Smooth muscle cell of the coronary artery (primary cell): ENCODE measurements at places on chromosomes 5 and 9. TPM values are rescaled to one million over a fixed set of nuclear protein-coding genes. Genes with fewer than 3 reads are reported as not detected.

The CARD6 gene
- 8.9 and 11.7 TPM in 2 replicates for total RNA-seq

The ZBED3 gene
- total RNA-seq = under 0.01 and 0.75 TPM in 2 replicates

The CARTPT gene
- not detected in 2 replicates for total RNA-seq

The KIAA0825 gene
- total RNA-seq = 1.4 and 1.6 TPM in 2 replicates

The RANBP17 gene
- total RNA-seq = 2.7 and 6.2 TPM in 2 replicates

The CER1 gene
- not detected in 2 replicates for total RNA-seq

The PCDHA1 gene
- total RNA-seq = 0.08 TPM in 1 of 2 replicates, not detected in the other

The IL4 gene
- not detected in 2 replicates for total RNA-seq

The SVEP1 gene
- 9.8 and 150 TPM in 2 replicates for total RNA-seq

The ENC1 gene
- 12.5 and 186 TPM in 2 replicates for total RNA-seq

The OR13C3 gene
- total RNA-seq = not detected in 2 replicates

The PRDM9 gene
- total RNA-seq = not detected in 2 replicates

The PTPRD gene
- 5.4 and 19.3 TPM in 2 replicates for total RNA-seq
